Left ventricle myocardium inferior (tissue), 1 donor: ENCODE measurements at places on chromosomes 7 and 10. TPM values are rescaled to one million over a fixed set of nuclear protein-coding genes. Genes with fewer than 3 reads are reported as not detected.

DNA sequence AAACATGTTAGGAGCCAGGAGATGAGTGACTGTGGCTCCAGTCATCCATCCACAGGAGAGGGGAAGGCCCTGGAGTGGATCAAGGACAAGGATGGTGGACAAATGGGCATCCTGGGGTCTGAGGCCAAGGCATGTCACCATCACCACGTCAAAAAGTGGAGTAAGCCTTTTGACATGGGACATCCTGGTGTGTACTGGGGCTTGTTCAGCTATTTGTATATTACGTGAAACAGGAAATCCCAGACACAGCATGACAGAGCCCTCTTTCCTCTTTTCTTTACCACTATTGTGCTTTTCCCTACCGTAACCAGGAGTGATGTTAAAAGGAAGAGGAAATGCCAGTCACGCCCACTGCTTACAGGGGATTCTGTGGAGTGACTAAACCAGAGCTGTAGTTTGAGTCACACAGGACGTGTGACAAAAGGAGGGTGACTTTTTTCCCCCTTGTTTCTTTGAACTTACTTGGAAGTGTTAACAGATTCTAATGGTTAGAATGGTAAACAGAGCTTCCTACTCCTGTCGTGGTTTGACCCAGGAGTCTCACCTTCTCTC, 15.4 kb downstream of the ACSL5 start:
- DNase-seq: no peak

KLLN gene
- 0.19 TPM for total RNA-seq

DNA sequence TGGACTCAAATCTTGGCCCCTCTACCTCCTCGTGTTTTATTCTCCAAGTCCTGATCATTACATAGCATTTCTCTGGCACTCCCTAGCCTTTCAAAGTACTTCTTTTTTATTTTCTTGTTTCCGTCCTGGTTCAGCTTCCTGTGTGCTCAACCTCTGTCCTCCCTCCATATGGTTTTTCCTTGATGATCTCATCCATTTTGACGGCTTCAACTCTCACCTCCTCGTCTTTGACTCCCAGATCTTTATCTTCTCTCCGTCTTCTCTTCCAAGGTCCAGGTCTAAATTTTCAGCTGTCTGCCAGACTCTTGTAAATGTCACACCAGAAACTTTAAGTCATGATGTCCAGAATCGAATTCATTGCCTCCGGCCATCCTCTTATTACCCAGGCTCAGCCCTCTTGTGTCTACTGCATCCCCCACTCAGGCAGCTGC, 23.3 kb upstream of the GFRA1 start:
- DNase-seq: no peak

GRCh38 chr10:43045631-43046287, 31.1 kb upstream of the RET start:
- DNase-seq: peak; percentile 5

COL17A1 gene
- not detected for total RNA-seq

DNA sequence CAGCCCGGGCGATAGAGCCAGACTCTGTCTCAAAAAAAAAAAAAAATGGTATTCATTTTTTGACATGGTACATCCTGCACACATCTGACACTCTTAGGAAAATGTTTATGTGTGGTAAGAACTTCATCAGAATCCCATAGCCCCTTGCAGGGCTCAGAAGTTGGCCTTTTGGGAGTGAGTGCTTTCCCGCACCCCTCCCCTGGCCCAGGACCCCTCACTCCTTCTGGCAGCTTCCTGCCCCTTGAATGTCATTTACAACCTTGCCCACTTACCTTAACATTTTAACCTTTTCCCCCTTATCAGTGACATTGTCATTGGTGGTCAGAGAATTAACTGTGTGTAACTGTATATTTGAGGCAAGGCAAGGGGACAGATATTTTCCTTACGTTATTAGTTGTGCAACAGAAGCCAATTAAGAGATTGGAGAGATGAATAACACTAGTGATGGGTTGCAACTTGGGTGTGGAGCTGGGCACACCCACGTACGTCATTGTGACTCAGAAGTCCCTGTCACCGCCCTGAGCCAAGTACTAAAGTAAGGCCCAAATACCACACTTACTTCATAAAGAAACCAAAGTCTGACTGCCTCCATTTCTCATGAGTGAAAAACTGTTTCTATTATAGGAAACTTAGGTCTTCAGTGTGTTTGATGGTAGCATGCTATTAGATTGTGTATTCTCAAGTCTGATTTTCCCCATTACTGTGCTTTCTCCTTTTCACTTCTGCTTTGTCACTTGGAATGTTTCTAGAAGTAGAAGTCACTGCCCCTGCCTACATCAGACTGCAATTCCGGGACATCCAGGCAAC, 31.6 kb downstream of the OGDH start:
- DNase-seq: peak; percentile 38

INSYN2A gene
- total RNA-seq: not detected

- DNase-seq: no peak
Measured at GRCh38 chr10:964988-965417, 23.2 kb upstream of the GTPBP4 start.

DNA sequence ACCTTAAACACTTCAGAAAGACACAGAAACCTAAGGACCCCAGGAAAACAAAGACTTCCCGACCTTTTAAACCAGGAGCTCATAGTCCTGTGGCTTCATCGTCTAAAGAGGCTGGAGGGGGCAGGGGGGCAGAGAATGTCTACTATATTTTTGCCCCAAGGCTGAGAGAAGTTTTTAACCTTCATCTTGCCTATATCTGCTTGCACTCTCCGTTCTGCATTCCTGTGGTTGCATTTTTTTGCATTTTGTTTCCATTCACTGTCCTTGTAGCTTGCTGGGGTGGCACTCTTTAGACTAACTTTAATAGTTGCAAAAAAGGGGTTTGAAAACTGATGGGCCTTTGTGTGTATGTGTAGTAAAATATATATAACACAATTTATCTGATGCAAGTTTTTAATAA, 23.7 kb downstream of the PRKAR2B start:
- no peak for DNase-seq

FRAT1 gene
- 4.2 TPM for total RNA-seq

DNA sequence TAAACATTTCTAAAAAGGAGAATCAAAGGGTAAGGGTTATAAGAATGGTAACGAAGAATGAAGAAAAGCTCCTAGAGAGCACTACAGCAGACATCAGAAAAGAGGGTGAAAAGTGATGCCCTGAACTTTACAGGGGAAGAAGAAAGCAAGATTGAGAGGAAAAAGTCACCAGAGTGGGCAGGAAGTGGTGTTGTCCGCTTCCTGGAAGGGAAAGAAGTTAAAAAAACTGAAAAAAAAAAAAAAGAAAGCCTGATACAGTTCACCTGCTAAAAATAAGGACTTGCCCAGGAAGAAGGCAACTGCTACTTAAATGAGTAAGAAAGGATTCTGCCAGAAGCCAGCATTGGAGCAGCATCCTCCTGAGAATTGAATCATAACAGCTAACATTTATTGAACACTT, 330.1 kb upstream of the PHF14 start:
- DNase-seq: no peak
